Stimulated activated CD4-positive, alpha-beta T cell treated with anti-CD3 and anti-CD28 coated beads, Interleukin-1b, Interleukin-23, amount 100 ng/mL, for 1 hour (primary cell): ENCODE measurements at places on chromosomes 7 and 10.

GRCh38 chr10:48658243-48658974 is 26.3 kb upstream of the WDFY4 start:
- peak; percentile 30 for DNase-seq

DNA sequence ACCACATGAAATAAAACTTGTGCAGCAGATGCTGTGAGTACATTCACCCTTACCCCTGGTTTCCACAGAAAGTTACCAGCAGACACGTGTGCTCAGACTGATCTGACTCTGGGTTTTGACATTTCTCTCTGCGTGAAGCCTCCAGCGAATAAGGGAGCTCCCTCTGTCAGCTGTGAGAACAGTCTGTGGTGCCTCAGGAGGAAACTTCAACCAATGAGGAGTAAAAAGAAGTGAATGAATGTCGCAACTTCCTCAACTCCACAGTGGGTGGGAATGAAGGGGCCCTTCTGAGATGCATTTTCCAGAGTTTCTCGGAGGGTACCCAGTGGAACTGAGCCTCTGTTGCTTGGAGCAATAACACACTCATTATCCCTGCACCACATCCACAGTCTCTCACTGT is 743.4 kb downstream of the TNS3 start:
- DNase-seq, result no peak

DNA sequence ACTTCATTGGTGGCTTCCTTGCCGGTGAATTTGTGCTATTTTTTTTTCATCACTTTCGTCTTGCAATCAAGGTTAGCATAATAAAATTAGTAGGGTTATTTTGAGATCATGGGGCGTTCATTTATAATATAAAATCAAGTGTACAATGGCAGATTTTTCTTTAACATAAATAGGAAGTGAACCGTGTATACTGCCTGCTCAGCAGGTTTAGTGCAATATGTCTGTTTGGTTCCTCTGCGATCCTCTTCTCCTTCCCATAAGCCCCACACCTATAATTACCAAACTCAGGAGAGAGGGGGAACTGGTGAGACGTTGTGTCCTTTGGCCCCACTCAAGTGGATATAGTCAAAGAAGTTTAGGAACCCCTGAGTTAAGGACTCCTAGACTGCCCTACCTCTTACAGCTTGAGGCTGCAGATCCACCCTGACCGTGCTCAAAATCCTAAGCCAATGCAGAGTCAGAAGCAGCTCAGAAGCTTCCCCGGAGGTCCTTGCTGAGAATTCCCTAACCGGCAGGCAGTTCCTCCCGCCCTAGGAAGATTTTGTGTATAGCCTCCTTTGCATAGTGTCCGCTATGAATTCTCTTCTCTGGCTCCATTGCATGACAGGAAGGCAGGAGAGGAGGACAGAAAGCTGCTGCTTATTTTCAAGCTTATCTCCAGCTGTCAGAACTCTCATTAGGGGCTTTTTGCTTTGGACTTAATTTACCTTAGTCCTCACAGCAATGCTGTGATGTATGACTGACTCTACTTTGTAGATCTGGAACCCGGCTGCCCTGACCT is 41.5 kb downstream of the PYROXD2 start:
- DNase-seq, result no peak

GRCh38 chr7:88091988-88092675 is 127.7 kb downstream of the SRI start:
- DNase-seq, result no peak

- no peak for DNase-seq
Measured at GRCh38 chr10:4661511-4662255, 164.3 kb upstream of the AKR1E2 start.

DNA sequence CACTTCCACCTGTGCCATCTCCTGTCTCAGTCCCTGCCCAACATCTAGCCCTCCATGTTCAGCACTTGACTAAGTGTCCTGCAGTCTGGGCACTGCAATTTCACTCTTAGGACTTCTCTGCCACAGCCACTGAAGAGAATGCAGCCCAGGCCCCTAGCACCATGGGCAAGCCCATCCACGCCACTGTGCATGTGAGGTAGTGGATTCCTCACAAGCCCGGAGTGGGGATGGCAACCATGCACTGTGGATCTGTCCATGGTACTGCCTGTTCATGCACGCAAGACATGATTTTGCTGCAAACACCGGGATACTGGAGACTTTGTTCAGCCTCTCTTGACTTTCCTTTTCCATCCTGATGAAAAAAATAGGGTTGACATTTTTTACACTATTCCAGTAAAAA is 12.3 kb downstream of the DDC start:
- no peak for DNase-seq

- no peak for DNase-seq
Measured at GRCh38 chr10:64097391-64098122, 576.4 kb downstream of the REEP3 start.

GRCh38 chr10:110638319-110638718 is 5.8 kb upstream of the RBM20 start:
- DNase-seq, result no peak

DNA sequence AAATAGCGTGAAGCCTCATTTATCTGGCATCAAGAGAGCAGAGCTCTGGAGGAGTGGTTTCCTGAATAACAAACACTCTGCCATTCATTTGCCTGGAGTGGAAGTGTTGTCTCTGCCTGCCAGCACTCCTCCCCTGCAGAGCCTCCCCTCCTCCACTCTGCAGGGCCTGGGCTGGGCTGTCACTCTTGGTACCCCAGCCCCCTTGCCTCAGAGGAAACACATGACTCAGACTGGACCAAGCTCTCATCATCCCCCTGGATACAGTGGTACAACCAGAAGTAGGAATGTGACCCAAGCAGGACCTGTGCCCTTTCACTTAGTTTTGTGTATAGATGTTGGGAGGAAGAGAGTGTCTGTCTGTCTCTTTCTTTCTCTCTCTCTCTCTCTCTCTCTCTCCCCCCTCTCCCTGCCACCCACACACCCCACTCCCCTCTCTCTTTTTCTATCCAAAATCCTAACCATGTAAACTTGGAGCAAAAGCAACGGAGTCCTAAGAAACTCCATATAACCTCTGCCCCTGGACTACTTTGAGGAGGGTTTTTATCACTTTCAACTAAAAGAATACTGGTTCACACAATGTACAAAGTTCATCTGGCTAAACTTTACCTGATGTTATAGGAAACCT is 43.9 kb downstream of the DOCK4 start:
- no peak for DNase-seq

DNA sequence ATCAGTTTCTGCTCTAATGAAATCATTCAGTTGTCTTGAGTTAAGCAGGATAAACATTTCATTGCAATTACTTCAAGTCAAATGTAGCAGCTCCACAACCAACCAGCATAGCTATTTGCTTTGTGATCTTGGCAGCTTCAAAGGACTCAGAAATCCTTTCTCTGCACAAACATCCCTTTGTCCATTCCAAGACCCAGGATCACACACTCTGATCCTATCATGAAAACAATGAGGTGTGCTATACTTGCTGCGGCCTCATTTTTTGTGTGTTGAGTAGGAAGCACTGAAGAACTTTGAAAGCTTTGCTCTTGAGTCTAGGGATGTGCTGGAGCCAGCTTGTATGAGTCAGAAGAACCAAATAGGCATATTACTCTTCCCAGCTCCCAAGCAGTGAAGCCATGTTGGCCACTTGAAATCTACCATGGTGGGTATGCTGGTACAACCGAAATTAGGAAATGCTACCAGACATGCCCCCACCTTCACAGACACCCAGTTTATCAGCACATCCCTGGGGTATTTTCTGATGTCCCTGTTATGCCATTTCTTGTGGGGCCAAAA is 199.4 kb upstream of the PRSS58 start:
- no peak for DNase-seq

GRCh38 chr7:28126410-28127041 is 54.1 kb downstream of the JAZF1 start:
- no peak for DNase-seq

GRCh38 chr7:115965796-115966475 is 64.6 kb downstream of the TFEC start:
- no peak for DNase-seq

DNA sequence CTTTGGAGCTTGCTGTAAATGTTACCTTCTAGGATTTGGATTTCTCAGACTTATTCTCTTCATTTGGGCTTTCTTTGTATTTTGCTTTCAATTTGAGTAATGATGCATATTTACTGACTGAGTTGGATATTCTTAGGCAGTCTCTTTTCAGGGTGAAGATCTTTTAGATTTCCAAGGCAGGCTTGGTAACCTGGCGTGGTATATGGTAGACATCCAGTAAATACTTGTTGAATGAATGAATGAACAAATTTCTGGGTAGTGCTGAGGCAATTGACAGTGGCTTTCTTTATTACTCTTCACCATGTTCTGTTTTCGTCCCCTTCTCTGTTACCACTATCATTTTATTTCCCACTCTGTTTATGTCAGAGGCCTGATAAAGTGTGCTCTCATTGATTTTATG is 27.1 kb downstream of the BBS9 start:
- DNase-seq, result no peak

GRCh38 chr7:151951672-151952338 is 4.4 kb upstream of the GALNTL5 start:
- no peak for DNase-seq

GRCh38 chr7:51543801-51544553 is 227.4 kb upstream of the COBL start:
- no peak for DNase-seq

- DNase-seq, result no peak
Measured at GRCh38 chr10:43939939-43940820, 291.5 kb upstream of the ZNF32 start.

- no peak for DNase-seq
Measured at GRCh38 chr10:60271319-60272040, 118.2 kb downstream of the ANK3 start.

- no peak for DNase-seq
Measured at GRCh38 chr10:73959484-73960243, 38.3 kb upstream of the VCL start.

- DNase-seq, result no peak
Measured at GRCh38 chr7:154841731-154842331, 161.1 kb downstream of the PAXIP1 start.

DNA sequence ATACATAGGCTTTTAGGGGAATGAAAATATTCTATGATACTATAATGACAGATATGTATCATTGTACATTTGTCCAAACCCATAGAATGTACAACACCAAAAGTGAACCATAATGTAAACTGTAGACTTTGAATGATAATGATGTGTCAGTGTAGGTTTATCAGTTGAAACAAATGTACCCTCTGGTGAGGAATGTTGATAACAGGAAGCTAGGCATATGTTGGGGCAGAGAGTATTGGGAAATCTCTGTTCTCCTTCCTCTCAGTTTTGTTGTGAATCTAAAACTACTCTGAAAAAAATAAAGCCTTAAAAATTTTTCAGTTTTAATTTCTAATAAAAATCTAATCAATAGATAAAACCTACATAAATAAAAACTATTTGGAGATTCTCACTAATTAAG is 36.9 kb downstream of the C1GALT1 start:
- DNase-seq, result no peak

DNA sequence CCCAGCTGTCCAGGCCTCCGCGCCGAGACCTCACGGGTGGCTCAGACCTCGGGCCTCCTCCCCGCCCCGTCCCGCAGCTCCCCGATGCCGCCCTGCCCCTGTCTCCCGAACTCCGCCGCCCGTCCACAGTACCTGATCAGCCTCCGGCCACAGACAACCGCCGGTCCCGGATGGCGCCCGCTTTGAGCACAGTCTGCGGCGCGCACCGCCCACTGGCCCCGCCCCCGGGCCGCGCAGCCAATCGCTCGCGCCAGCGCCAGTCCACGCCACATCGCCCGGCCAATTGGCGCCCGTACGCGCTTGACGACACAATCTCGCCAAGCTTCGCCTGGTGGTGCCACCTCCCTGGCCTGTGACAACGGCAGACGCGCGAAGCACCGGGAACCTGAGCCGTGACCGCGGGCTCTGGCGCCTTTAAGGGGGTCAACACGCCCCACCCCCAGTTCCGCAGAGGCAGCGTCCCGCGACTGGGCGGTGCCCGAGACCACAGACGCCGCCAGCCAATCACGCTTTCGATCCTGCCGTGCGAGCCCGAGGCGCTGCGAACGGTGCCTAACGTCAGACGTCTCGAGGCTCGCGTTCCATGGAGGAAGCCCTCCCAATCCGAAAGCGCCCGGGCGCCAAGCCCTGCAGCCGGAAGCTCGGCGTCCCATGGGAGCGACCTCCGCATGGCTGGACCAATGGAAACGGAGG is at the start of gene IDI1:
Gene IDI1, minus strand, starts transcription at position 388 of the 693 bp plus-strand sequence. Its CDS starts 116 bp downstream, at position 272.
- DNase-seq, result peak; percentile 87

- DNase-seq, result no peak
Measured at GRCh38 chr10:104707602-104708459, 66.7 kb downstream of the SORCS3 start.

DNA sequence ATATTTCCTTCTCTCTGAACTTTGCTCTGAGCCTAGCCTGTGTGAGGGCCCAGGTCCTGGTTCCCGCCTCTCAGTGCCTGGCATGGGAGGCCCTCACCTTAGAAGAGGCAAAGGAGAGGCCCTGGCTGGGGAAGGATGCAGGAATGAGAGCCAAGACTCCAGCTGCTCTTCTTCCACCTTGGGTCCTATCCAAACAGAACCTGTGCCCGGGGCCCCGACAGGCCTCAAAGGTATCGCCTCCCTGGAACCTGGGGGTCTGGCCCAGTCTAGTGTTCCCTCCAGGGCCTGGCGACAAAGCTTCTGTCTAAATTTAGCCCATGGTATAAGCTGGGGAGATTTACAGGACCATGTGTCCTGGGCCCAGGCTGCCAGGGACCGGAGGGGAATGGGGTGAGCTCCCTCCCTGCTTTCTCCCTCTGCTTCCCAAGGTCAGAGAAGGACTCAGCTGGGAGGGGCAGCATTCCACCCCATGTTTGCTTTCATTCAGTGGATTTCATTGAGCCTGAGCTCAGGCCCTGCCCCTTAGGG is 12.0 kb upstream of the CRHR2 start:
- no peak for DNase-seq

DNA sequence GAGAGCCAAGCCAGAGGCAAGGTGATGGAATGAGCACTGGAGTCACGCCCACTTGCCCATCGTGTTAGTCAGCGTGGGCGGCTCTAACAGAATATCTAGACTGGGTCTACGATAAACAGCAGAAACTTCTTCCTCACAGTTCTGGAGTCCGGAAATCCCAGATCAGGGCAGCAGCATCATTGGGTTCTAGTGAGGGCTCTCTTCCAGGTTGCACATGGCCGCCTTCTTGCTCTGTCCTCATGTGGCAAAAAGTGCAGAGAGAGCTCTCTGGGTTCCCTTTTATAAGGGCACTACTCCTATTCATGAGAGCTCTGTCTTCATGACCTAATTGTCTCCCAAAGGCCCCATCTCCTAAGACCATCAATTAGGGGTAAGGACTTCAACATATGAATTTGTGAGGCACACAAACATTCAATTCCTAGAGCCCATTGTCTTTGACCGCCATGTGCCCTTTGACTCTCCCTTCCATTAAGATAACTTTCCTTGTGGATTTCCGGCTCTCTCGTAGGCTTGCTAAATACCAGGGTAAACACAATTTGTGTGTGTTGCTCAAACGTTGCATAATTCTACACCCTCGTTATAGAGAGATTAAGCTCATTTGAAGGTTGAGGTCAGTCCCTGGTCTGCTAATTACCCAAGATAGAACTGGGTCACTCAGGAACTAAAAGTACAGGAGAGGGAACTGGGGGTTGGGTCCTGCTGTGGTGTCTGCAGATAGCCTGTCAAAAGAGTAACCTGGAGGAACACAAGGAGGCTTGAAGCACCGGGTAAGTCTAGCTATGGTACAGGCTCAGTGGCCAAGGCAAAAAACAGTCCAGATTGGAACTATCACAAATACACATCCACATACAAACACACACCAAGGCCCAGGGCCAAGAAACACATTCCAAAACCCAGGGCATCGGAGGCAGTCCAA is 28.7 kb upstream of the USP6NL start:
- no peak for DNase-seq
